AG09319 (cell line): ENCODE measurements at places on chromosomes 13 and 19.
A peak's percentile ranks its signal among the peaks of the same experiment; 100 is the strongest.

DNA sequence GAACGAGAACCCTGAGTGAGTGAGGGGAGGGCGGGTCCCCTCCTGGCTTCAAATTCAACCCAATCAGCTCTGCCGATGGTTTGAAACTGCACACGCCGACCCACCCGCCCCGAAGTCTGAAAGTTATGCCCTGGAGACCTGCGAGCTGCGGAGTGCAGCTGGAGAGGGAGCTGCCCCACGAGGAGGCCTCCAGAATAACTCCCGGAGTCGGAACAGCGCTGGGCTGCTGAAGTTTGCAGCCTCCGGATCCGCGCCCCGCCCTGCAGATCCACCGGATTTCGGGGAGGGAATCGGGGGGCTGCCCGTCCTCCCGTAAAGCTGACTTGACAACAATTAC, 7.0 kb downstream of the POU4F1 start:
- DNase-seq: no peak

DNA sequence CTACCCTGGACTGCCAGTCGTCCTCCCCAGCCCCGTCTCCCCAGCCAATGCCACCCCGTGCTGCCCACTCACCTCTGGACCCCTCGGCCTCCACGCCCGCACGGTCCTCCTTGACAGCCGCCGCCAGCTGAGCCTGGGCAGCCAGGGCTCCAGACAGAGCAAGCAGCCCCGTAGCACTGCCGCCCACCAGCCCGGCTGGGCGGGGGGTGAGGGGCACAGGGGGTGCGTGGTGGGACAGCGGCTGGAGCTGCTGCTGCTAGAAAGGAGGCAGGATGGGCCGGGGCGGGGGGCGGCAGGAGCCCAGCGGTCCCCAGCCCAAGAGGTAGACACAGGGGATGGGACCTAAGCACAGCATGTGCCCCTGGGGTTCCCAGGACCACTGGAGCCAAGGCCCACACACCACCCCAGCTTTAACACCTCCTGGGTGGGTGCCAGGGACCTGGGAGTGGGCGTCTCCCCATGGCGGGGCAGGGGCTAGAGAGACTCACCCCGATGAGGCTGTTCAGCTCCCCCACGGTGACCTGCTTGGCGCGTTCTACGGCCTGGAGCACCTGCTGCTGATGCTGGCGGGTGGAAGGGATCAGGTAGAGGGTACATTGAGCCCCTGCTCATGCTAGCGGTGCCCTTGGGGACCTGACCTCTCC, 9.7 kb downstream of the TLE2 start:
- DNase-seq: no peak

DNA sequence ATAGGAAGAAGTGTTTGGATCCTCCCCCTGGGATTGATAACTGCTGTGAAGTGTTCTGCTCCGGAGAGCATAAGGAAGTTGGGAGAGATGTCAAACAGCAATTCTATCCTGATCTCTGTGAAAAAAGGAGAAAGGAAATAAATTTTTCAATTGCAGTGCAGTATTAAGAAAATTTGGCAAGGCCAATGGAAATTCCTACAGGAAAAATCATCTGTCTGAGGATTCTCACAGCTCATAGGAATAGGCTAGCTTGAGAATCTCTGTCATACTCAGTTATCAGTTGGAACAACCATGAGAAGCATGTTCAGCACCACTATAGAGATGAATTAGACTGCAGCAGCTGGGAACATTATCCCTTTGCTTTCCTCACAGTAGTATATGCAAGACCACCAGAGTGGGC, 1238.9 kb upstream of the MIR17HG start:
- no peak for DNase-seq

DNA sequence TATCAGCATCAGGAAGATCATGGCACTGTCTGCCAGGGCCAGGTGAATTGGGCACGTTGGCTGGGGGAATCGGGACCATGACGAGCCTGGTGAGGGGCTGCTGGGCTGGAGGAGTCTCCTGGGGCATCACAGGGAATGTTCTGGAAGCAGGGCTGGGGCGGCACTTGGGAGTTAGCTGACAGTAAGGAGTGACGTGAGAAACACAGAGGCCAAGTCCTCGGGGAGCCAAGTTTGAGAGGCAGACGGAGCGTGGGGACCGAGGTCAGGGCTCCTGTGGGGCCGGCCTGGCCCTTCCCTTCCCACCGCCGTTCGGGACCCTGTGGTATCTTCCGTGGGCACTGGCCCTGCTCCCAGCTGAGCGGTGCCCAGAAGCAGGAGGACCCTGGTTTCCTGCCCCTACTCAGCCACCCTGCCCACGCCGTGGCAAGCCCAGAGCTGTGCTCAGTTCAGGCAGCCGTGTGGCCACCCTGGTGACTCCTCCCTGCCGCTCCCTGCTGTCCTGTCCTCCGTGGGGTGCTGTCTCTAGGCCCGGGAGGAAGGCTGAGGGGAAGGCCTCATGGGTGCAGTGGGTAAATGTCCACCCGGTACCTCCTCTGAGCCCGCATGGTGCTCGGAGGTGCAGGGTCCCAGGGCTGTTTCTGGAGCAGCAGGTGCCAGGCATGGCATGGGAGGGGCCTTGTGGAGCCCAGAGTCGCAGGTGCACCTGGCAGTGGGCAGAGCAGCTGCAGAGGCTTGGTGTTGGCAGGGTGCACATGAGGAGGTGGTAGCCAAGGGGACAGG, 25.2 kb downstream of the CRTC1 start:
- no peak for DNase-seq

- DNase-seq: no peak
Observed at GRCh38 chr13:104567114-104567513, 1500.9 kb upstream of the SLC10A2 start.

- DNase-seq: no peak
Observed at GRCh38 chr19:33064458-33064791, 263 bp downstream of the RHPN2 start.

DNA sequence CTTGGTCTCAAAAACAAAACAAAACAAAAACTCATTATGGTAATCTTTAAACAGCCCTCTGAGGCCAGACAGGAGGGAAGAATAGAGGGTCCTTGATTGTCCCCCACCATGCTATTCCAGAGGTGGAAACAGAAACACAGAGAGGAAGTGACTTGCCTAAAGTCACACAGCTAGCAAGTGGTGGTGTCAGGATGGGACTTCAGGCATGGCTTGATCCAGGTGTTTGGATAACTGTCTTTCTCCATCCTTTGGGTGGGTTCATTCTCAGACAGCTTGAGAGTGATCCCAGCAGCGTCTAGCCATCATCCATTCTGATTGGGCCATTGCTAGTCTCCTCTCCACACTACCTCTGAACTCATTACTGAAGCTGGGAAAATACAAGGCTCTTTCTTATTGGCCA, 12.5 kb downstream of the COLGALT1 start:
- DNase-seq: no peak

- no peak for DNase-seq
Observed at GRCh38 chr13:29315847-29316246, 279.6 kb downstream of the SLC7A1 start.

- no peak for DNase-seq
Observed at GRCh38 chr19:40646743-40647254, 43.7 kb downstream of the NUMBL start.

GRCh38 chr13:103431856-103432255, 365.6 kb upstream of the SLC10A2 start:
- DNase-seq: no peak

DNA sequence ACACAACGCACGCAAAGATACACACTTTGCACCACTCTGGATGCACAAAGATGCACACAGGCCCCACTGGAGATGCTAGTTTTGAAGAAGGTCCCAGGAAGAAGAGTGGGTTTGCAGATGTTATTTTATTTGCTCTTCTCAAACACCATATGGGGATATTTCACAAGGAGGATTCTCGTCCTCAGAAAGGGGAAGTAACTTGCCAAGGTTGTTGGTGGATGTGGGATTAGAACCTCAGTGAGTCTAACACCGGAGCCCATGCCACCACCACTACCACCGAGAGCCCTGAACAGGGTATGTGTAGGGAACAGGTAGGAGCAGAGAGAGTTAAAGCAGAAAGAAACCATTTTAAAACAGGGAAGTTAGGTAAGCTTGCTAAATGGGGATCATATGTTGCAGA, 9.6 kb upstream of the CEACAM6 start:
- no peak for DNase-seq

DNA sequence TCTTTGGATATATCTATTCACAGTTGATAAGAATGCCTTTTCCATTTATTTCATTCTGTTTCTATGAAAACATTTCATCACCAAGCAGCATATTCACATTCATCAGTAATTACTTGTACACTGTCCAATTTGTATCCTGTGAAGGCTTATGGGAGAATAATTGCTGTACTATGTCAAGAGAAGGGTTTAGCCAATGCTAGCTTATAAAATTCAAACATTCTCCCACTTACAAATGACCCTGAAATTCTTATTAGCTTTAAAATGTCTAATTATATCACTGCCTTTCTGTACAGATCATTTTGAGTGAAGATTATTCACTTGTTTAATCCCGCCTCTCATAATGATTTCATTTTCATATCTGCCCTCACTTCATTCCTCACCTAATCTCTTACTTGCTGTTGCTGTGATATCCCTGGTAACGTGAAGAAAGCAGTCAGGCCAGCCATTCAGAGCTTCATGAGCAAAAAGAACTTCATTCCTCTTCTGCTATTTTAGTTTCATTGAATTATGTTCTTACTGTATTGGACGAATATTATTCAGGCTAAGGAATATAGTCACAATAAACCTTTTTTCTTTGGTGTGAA, 778.7 kb downstream of the OLFM4 start:
- DNase-seq: no peak

DNA sequence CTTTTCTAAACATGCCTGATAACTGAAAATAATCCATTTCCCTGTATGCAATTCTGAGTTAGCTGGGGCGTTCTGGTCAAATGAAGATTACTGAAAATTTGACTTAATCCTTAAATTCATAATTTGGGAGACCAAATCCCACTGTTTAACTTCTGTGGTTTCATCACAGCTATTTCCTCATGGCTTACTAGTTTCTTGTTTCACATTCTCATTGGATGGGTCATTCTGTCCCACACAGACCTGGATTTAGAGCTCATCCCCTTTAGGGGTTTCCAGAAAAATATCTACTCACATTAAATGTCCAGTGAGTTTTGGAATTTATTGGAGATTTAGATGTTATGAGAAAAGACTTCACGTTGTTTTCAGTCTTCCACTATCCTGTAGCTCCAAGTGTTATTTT, 709.3 kb upstream of the KLHL1 start:
- DNase-seq: no peak

- DNase-seq: no peak
Observed at GRCh38 chr13:99639126-99639525, 137.9 kb downstream of the TM9SF2 start.

DNA sequence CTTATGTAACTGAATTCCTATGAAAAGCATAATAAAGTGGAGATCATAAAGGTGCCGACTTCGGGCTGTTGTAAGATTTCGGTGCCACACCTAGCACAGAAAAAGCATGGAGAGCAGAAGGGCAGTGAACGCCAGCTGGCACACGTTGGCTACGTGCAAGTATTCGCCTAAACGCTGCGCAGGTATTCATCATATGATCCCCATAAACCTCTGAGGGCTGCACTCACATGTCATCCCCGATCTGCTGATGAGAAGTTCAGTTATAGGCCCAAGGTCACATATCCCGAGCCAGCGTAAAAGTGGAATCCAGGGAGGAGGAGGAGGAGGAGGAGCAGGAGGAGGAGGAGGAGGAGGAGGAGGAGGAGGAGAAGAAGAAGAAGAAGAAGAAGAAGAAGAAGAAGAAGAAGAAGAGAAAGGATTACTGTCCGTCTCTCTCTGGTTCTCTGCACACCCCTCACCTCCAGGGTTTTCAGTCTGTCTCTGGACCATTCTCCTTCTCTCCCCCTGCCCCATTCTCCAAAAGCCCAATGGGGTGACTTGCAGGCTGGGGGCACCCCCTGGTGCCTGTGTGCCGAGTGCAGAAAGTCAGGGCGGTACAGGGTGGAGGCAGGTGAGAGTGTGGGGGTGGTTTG, 18.6 kb upstream of the CYP2S1 start:
- no peak for DNase-seq

DNA sequence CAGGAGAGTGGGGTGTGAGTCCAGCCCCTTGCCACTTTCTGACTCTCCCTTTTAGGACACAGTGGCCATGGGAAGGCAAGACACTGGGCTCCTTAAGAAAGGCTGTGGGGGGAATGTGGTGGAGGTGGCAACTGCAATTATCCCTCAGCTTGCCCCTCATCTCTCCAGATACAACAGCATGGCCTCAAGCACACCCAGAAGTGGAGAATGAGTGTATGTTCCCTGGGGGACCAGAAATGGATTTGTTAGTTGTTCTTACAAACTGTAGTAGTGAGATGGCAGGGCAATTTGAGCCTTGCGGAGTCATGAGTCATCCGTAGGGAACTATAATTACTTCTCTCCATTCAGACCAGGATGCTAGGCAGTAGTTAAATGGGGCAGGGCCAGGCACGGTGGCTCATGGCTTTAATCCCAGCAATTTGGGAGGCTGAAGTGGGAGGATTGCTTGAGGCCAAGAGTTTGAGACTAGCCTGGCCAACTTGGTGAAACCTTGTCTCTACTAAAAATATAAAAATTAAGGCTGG, 25.6 kb upstream of the CXCL17 start:
- DNase-seq: peak; percentile 57

DNA sequence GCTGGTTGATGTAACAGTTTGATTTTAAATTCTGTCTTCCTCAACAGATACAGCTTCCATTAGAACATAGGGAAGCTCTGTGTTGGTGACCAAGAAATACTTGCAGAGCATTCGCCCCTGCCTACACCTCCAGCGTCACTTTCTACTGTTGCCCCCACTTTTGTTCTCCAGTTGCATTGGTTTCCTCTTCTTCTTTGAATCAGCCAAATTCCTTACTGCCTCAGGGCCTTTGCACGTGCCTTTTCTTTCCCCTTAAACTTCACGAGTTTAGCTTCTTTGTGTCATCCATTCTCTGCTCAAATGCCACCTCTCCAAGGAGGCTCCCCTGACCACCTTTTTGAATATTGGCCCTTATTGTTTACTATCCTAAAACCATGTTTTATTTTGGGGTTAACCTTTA, 5.7 kb downstream of the KLK5 start:
- no peak for DNase-seq

- DNase-seq: no peak
Observed at GRCh38 chr19:42402376-42403116, 12.4 kb upstream of the CNFN start.

DNA sequence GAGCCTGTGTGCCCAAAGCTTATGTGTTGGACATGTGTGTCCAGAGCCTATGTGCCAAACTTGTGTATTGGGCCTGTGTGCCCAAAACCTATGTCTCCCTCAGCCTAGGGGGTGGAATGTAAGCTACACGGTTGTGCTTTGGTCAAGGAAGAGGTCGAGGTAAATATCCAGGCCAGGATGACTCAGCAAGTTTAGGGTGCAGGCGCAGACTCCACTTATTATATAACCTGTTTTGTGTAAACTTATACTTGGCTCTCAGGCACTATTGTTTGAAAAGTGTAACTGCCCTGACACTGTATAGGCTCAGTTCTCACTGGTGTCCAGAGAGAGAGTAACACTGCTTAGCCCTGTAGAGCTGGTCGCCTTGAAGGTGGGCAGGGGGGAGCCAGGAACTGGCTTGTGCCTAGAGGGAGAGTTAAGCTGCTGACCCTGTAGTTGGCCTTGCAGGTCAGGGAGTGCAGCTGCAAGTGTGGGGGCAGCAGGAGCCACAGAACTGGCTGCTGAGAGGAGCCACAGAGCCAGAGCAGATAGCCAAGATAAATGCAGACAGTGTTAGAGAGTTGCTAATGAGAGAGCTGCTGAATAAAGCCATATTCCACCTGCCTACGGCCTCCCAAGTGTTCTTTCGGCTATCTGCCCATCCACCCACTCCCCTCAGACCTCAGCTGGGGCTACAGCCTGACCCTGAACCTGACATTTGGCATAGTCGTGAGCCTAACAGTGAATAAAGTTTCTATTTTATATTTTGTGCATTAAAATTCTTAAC, 517.2 kb upstream of the SLITRK1 start:
- no peak for DNase-seq
